Stimulated activated CD4-positive, alpha-beta T cell treated with anti-CD3 and anti-CD28 coated beads, Interleukin-4, amount 100 ng/mL, for 48 hours (primary cell): ENCODE measurements at places on chromosomes 3 and 15.

GRCh38 chr3:73144828-73145227 is 83.4 kb downstream of the EBLN2 start:
- DNase-seq: no peak

GRCh38 chr15:33191591-33191990 is 2.9 kb downstream of the FMN1 start:
- no peak for DNase-seq

DNA sequence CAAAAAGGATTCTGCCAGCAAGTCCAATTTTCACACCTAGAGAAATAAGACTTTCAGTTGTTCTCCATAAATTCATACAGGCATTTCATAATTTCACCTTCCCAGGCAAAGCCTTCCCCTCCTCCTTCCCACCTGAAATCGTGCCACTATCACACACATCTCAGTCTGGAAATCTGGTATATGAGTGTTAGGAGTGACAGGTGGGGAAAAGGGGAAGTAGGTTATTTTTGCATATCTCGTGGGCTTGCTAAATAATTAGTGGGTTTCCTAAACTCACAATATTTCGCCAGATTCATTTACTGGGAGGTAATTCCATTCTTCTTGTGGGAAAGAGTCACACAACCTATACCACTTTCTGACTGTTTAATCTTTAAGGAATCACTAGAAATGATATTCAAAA is 7.4 kb downstream of the ALDH1A2 start:
- no peak for DNase-seq

- no peak for DNase-seq
Observed at GRCh38 chr3:32571192-32571485, 481 bp upstream of the DYNC1LI1 start.

- DNase-seq: no peak
Observed at GRCh38 chr15:27601239-27601960, 497.7 kb downstream of the OCA2 start.

DNA sequence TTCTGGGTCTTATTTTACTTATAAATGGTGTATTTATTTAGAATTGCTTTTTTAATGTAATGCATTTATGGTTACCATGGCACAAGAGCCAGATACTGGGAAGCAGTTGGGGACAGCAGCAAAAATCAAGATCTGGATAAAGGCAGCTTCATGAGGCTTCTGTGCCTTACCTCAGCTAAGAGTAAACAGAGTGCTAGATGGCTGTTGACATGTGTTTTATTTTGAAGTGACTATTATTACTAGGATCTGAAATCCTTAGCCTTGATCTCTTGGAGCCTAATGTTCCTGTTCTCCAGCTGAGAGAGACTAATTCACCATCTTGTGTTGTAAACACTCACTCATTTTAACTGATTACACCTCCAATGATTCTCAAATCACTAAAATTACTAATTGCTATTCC is 317.8 kb downstream of the LPP start:
- DNase-seq: no peak

GRCh38 chr3:130850044-130850797 is 43.7 kb upstream of the ATP2C1 start:
- peak; percentile 7 for DNase-seq

GRCh38 chr3:156744631-156745030 is 70.2 kb downstream of the TIPARP start:
- DNase-seq: no peak

- DNase-seq: no peak
Observed at GRCh38 chr3:27340534-27340933, 28.6 kb downstream of the NEK10 start.

- no peak for DNase-seq
Observed at GRCh38 chr3:9037144-9037711, 74.0 kb upstream of the RAD18 start.

DNA sequence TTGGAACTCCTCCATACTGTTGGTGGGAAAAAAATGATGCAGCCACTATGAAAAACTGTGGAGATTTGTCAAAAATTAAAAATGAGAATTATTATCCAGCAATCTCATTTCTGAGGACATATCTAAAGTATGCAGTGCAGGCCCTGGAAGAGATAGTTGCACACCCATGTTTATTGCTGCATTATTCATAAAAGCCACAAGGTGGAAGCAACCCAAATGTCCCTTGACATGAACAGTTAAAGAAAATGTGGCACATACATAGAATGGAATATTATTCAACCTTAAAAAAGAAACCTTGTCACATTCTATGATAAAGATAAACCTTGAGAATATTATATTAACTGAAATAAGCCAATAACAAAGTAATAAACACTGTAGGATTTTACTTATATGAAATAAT is 80.9 kb upstream of the ARHGEF26 start:
- DNase-seq: no peak

DNA sequence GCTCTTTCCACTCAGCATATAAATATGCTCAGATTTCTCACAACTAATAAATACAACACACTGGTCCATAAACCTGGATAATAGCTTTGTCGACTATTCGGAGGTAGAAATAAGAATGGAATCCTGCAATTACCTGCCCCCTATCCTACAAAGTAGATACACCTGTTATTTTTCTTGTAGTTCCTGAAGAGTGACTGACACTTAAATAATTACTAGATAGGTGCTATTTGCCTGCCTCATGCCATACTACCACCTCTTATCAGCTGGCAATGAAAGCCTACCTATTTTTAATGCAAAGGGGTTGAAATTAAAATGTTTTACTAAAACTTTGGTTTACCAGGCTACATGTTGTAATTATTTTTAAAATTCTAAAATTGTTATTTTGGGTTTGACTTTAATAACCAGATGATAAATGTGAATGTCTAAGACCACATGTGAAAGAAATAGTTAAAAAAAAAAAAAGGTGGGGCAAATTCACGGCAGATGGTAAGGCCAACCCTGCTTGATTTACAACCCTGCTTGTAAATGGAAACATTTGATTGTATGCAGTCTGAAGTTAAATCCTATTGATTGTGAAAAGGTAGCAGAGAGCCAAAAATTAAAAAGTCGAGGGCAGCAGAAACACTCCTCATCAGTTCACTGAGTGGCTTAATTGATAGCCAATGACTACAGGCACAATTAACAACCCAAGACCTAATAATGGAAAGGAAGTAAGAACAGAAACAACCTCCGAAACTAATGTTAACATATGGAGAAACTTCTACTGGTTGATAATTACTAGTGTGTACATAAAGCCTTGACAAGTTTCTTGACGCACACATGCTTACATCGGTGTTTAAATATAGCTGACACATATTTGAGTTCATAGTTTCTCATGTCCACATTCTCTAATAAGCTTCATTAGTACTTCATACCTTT is 8.9 kb downstream of the PEAK1 start:
- DNase-seq: no peak

GRCh38 chr15:61186905-61187741 is 42.0 kb downstream of the RORA start:
- no peak for DNase-seq

DNA sequence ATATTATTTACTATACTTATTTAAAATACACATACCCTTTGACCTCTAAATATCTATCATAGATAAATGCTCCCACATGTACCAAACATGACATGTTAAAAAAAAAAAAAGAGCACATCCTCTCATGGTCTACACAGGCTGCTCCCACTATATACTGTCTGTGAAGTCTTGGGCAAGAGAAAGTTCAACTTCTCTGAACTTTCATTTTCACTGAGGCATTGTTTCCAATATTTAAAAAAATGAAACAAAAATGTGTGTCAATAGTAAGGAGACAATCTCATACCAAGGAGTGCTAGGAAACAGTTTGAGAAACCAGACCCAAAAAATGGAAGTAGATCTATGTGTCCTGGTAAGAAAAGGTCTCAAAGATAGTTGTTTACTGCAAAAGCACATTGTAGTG is 29.3 kb downstream of the SLC4A7 start:
- DNase-seq: no peak

GRCh38 chr15:80709542-80709941 is 14.4 kb downstream of the ABHD17C start:
- DNase-seq: no peak

GRCh38 chr3:131778526-131778925 is 256.3 kb downstream of the CPNE4 start:
- DNase-seq: no peak

DNA sequence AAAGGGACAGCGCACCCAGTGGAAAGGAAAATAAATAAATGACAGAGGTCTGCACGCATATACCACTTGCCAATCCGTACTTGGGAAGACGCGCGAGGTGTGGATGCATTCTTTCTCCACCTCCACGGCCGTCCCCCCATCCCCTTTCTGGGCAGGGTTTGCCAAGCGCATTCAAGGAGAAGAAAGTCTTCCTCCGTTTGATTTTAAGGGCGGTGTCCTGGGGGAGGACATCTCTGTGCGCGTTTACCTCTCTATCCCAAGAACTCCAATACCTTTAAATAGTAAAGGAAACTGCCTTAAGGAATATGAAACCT is 576 bp upstream of the MB21D2 start:
- no peak for DNase-seq

- DNase-seq: no peak
Observed at GRCh38 chr15:80494351-80494751, 90.2 kb downstream of the ARNT2 start.

GRCh38 chr15:88749699-88750098 is 53.5 kb upstream of the ACAN start:
- DNase-seq: no peak

GRCh38 chr3:22798461-22798860 is 404.7 kb upstream of the UBE2E2 start:
- DNase-seq: no peak

- no peak for DNase-seq
Observed at GRCh38 chr3:186680869-186681268, 15.1 kb downstream of the HRG start.

DNA sequence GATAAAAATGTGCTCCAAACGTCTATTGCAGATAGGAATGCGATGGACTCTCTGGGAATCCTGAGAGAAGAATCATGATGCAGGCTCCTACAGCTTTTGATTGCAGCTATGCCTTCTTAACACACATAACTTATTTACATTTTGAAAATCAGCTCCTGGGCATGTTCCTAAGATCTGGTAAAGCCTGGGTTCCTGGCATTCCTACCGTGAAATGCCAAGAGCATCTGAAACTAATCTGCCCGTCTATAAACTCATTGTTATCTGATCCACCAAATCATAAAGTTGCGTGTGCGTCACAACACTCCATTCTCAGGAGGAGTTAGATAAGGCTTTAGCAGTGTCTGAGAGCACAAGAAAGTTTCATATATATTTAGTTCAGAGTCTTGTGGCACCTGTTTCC is 79.0 kb upstream of the VGLL3 start:
- DNase-seq: no peak

DNA sequence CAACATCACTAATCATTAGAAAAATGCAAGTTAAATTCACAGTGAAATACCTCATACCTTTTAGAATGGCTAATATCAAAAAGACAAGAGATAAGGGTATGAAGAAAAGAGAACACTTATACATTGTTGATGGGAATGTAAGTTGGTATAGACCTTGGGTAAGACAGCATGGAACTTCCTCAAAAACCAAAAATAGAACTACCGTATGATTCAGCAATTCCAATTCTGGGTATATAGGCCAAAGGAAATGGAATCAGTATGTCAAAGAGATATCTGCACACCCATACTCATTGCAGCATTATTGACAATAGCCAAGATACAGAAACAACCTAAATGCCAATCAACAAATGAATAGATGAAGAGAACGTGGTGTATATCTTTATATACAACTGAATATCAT is 166.8 kb upstream of the LRRN1 start:
- DNase-seq: no peak

DNA sequence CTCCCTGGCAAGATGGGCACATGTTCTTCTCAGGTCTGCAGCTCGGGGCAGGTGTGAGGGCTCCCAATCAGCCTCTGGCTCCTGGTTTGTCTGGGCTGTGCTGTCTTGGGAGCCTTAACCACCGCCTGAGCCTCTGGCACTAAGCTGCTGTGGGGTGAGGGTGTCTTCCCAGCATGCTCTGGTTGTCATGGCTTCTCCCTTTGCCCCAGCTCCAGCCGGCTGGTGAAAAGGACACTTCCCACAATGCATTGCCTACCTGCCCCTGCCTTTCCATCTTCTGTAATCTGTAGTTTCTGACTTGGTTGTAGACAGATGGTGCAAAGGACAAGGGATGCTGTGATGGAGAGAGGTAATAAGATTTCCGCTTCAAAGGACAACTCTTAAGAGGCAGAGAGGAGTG is 295.3 kb downstream of the TLE3 start:
- no peak for DNase-seq

GRCh38 chr3:148718982-148719862 is 21.5 kb downstream of the AGTR1 start:
- DNase-seq: no peak

DNA sequence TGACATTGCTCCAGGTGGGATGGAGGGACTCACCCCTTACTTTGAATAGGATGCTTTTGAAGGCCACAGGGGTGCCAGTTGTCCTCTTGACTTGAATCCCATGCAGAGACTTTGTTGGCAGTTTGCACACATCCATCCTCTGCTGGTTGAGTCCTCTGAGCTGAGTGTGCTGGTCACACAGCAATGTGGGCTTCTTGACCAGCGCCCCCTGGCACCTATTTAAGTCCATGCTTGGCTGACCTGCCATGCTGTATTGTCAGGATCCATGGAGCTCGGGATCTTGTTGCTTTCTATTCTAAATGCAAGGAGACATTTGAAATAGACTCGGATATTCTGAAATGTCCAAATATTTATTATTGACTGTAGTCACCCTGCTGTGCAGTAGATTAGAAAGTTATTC is 19.8 kb downstream of the RAB7A start:
- DNase-seq: no peak

DNA sequence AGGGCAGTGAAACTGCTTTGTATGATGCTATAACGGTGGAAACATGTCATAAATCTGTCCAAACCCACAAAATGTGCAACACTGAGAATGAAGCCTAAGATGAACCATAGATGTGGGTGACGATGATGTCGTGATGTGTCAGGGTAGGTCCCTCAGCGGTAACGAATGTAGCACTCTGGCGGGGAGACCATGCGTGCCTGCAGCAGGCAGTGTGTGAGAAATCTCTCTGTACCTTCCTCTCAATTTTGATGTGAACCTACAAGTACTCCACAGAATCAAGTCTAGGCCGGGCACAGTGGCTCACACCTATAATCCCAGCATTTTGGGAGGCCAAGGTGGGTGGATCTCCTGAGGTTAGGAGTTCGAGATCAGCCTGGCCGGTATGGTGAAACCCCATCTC is 268.2 kb upstream of the LYSMD4 start:
- DNase-seq: peak; percentile 19

DNA sequence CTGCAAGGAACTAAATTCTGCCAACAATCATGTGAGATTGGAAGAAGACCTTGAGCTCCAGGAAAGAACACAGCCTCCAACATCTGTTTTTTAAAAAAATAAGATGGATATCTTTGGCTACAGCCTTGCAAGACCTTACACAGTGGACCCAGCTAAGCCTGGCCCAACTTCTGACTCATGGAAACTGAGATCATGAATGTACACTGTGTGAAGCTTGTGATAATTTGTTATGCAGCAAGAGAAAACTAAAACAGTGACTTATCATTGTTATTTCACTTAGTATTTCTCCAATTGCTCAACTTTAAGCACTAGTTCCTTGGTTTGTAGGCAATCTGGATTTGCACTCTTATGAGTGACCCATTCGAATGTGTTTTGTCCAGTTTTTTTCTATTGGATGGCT is 29.3 kb downstream of the SHQ1 start:
- no peak for DNase-seq

- no peak for DNase-seq
Observed at GRCh38 chr3:89049119-89049518, 58.3 kb upstream of the EPHA3 start.

GRCh38 chr3:191634902-191635301 is 173.9 kb downstream of the PYDC2 start:
- DNase-seq: no peak

GRCh38 chr15:49103002-49103401 is 52.4 kb downstream of the COPS2 start:
- DNase-seq: no peak
